ENCODE measurements at places on chromosomes 16 and 17.

- DNase-seq = no peak
Measured at GRCh38 chr17:42354956-42355843, 33.0 kb downstream of the STAT3 start.

DNA sequence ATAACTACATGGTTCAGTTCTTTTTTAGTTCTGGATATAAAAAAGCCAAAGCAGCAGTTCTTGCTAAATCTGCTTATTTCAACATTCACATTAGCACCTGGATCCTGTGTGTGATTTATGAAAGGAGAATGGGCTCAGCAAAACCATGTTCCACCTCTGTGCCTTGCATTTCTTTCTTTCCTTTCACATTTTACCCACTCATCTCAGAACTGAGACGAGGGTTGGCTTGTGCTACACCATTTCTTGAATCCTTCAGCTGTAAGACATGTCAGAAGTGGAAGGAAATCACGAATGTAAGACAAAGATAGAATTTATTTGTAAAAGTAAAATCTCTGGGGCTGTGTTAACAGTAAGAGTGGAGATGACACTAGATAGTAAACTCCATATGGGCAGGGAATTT, 1.2 kb upstream of the UTP6 start:
- no peak for DNase-seq

GRCh38 chr17:17226451-17227265, 10.3 kb downstream of the FLCN start:
- DNase-seq = no peak

DNA sequence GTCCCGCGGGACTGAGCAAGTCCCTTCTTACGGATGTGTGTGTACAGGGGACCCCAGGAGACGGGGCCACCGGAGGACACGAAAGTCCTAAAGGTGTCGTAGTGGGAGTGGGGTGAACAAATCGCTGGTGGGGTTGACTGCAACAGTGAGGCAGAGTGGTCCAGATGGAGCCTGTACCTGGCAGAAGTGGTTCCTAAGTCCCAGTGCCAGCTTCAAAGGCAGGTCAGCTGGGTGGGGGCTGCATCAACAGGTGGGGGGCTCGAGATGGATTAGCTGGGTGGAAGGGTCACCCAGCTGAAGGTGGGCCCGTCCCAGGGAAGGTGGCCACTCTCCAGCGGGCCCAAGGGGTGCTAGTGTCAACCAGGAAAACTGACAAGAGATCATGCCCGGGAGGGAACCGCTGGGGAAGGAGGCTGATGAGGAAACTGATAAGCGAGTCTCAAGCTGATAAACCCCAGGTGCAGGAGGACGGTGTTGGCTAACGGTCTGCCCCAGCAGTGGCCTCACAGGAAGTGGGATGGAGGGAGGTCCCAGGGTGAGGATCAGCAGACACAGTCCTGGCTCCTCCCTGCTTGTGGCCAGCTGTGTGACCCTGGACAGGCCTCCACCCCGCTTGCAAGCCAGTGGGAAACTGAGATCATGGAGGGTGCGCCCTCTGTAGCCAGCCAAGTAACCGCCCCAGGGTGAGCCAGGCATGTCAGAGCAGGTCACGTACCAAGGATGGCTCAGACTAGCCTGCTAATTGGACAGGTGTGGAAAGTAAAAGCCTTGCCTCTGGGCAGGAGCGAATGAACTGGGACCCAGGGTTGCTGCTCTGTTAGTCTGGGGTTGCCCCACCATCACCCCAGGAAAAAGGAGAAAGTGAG, 1.0 kb downstream of the ORAI3 start:
- DNase-seq = peak; percentile 11

DNA sequence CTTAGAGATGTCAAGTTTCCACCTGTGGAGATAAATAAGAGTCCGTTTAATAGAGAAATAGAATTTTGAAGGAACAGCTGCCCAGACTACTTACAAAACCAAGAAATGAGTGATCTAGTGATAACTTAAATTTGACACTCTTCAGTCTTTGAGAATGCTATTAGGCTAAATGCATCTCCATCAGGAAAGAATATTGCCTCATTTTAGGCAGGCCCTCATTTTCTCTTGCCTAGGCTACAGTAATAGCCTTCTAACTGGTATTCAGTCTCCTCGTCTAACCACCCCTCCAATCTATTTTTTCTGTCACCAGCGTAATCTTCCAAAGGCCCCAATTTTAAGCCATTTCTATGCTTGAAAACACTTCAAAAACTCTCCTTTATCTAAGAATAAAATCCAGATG, 537.8 kb upstream of the CA10 start:
- DNase-seq = no peak

GRCh38 chr17:49707246-49707607, 537 bp downstream of the SLC35B1 start:
- peak; percentile 38 for DNase-seq

DNA sequence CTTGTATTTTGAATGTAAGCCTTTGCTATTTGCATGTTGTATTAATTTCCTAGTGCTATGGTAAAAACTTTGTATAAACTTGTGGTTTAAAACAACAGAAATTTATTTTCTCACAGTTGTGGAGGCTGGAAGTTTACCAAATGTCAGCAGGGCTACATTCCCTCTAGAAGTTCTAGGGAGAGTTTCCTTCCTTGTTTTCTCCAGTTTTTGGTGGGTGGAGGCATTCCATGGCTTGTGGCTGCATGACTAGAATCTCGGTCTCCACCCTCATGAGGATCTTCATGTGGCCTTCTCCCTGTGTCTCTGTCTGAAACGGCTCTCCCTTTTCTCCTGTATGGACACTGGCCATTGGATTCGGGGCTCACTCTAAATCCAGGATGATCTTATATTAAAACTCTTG, 482.2 kb upstream of the GOT2 start:
- no peak for DNase-seq

- no peak for DNase-seq
Measured at GRCh38 chr16:5108505-5109158, 11.0 kb upstream of the EEF2KMT start.

DNA sequence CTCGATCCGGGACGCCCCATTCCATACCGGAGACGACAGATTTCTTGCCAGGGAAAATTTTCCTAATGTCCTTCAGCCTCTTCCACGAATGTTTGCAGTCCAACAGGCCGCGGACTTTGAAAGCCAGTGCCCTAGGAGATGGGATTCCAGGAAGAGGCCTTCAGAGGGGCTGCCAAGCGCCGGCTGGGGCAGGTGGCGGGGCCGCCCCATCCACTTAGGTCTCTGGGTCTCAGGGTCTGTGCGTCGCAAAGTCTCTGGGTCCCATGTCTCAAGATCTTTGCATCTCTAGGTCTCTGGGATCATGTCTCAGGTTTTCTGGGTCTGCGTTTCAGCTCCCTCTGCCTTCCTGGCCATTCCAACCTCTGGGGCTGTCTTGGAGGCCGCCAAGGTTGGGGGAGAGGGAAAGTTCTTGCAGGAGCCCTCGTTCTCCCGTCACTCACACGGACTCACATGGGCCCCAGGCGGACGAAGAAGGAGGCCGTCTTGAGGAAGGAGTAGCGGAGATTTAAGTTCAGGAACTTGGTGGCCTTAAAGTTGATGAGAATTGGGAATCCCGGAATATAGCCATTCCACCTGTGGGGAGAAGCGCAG, 7.2 kb downstream of the ALOX12B start:
- no peak for DNase-seq
